NCI-H2029 (cell line): ENCODE measurements at places on chromosomes 16 and 17.

DNA sequence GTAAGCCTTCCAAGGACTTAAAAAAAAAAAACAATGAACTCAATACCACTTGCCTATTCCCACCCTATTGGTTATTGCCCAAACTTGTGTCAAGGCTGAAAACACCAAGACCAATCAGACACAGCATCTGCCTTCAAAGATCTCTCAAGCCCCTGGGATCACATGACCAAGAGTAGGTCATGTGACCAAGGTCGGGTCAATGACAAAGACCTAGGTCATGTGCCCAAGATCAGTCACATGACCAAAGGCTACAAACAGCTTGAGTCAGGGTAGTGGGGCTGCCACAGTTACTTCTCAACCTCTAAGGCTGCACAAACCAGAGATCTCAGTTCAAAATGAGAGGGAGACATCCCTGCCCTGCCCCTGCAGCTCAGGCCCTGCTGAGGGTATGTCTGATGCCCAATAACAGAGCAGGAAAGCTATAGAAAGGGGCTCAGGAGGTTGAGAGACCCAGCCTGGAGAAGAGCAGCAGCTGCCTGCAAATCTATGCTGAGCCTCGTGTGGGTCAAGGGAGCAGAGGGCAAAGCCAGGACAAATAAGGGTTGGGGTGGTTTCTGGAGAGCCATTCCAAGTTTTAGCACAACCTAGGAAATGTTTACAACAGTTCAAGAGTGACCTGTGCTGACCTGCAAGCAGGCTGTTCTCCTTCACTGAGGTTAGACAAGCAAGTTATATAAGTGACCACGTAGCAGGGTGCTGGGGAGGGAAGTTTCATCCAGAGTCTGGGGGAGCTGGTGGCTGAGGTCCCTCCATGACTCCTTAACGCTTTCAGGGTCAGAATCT, 48.8 kb downstream of the PIMREG start:
- DNase-seq, result no peak

GRCh38 chr17:80277751-80278671, 17.4 kb downstream of the RNF213 start:
- no peak for DNase-seq

DNA sequence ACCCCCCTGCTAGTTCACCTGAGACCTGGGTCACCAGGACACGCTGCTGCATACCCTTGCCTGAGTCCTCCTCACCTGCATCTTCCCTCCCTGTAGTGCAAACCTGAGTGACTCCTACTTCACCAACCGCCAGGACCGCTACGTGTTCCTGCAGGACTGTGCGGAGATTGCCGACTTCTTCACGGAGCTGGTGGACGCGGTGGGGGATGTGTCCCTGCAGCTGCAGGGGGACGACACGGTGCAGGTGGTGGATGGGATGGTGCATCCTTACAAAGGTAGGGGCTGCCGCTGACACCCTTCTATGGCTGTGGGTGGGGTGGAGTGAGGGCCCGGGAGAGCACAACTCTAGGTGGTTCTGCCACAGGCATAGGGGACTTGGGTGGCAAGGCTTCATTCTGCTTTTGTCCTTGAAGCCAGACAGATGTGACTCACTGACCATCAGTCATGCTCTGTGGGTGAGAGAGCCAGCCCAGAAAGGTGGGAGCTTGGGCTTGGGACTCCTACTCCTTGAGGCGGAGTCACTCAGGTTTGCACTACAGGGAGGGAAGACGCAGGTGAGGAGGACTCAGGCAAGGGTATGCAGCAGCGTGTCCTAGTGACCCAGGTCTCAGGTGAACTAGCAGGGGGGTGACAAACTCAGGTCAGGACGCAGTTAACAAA, 22.3 kb downstream of the PGS1 start:
- no peak for DNase-seq

DNA sequence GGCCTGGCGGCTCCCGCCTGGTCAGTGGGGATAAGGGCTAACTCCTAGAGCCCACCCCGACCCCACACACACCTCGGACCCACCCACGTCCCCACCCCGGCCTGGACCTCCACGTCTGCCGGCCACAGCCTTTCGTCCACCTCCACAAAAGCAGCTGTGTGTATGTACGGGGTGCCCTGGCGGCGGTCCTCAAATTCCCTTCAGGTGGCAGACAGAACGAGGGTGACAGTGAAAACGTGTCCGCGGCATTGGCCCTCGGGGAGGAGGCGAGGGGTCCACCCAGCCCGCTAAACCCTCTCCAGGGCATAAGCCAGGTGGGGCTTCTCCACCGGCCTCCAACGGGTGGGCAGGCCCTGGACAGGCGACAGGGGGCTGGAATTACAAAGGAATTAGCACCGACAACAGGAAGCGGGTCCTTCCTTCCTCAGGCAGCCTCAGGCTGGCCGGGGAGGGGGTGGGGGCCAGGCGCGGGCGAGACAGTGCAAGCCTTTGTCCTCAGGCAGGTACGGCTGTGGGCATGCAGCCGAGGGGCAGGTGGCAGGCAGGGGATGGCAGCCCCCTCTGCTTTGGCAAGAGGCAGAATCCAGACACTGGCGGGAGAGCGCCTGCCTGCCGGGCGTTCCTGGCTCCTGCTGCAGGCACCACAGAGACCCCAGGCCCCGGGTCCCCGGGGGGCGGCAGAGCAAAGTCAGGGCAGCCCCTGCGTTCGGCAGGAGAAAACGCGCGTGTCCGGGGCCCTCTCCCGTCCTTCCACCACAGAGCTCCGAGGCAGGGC, 12.3 kb upstream of the PITPNA start:
- peak; percentile 30 for DNase-seq

GRCh38 chr17:69547947-69548346, 133.4 kb downstream of the MAP2K6 start:
- DNase-seq, result no peak

- DNase-seq, result no peak
These were observed 113.3 kb downstream of the XYLT1 start for GRCh38 chr16:17357307-17358062.

DNA sequence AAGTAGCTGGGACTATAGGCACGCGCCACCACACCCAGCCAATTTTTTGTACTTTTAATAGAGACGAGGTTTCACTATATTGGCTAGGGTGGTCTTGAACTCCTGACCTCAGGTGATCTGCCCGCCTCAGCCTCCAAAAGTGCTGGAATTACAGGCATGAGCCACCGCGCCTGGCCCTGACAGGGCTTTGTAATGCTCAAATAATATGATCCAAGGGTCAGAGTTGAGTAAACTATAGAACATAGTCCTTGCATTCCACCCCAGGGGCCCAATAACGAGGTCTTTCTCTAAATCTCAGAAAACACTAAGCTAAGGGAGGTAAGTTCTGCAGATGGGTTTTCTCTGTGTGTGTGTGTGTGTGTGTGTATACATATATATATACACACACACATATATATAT, 5.8 kb upstream of the MEOX1 start:
- no peak for DNase-seq

GRCh38 chr16:88355389-88356123, 27.2 kb upstream of the ZNF469 start:
- DNase-seq, result no peak

- no peak for DNase-seq
These were observed 69.5 kb downstream of the CMIP start for GRCh38 chr16:81514041-81514559.

GRCh38 chr17:65293584-65294180, 156.5 kb downstream of the RGS9 start:
- DNase-seq, result no peak

GRCh38 chr17:45353043-45353442, 36.2 kb upstream of the MAP3K14 start:
- DNase-seq, result no peak

DNA sequence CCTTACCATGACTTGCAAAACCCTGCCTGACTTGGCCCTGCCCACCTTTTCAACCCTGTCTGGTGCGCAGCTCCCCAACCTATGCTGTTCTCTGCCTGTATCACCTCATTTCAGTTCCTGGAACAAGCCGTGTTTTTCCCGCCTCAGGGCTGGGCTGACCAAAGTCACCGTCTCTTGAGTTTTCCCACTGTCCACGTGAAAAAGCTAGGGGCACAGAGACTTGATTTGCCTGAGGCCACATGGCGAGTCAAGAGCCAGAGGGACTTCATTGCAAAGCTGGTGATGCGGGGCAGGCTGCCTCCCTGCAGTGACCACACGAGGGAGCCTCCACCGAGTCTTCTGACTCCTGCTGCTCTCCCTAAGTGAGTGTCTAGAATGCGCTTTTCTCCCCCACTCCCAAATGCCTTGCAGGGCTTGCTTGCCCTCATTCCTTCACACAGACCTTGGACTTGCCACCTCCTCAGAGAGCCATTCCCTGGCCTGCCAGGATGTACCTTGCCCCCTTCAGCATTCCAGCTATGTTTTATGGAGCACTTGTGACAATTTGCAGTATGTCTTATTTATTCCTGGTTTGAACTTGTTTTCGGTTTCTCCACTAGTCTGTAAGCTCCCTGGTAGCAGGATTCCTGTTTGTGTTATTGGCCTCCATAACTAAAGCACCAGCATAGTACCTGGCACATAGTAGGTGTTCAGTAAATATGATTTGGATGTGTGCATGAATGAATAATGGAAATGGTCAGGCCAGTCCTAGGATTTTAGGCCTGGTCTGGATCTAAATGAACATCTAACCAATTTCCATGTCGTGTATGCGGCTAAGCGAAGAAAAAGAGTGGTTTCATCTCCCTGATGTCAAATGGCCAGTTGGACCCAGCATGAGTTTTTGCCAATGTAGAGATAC, 252.3 kb downstream of the SNX29 start:
- peak; percentile 14 for DNase-seq
